ENCODE measurements at places on chromosomes 2 and 18. TPM values are rescaled to one million over a fixed set of nuclear protein-coding genes. Genes with fewer than 3 reads are reported as not detected.
A peak's percentile ranks its signal among the peaks of the same experiment; 100 is the strongest.

The DSC3 gene
- polyA plus RNA-seq: 103 TPM

DNA sequence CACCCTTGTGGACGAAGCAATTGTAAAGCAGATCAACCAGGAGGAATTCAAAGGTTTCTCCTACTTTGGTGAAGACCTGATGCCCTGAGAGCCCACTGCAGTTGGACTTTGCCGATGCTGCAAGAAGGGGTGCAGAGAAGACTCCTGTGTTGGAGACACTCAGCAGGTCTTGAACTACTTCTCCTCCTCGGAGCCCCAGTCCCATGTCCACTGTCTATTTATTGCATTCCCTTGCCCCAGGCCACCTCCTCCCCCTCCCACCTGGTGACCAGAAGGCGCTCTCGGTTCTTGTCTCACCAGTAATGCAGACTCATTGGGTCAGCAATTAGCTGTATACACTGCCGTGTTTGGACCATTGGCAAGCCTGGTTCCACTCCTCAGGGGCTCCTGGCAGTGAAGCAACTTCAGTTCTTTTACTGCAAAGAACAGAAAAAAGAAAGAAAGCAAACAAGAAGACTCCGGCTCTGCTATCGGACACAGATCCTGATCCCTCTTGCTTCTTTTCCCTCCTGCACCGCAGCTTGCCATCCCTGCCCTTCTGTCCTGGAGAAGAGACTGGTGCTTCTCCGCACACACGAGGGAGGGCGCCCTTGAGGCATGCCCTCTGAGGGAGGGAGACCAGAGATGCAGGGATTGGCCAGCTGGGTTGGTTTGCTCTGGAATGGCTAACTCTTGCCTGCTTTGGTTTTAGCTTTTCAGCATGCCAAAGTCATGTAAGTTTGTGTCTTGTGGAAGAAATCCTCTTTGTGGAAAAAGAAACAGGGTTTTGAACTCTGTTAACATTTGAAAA is 112.2 kb upstream of the EPAS1 start:
- no peak for DNase-seq

DNA sequence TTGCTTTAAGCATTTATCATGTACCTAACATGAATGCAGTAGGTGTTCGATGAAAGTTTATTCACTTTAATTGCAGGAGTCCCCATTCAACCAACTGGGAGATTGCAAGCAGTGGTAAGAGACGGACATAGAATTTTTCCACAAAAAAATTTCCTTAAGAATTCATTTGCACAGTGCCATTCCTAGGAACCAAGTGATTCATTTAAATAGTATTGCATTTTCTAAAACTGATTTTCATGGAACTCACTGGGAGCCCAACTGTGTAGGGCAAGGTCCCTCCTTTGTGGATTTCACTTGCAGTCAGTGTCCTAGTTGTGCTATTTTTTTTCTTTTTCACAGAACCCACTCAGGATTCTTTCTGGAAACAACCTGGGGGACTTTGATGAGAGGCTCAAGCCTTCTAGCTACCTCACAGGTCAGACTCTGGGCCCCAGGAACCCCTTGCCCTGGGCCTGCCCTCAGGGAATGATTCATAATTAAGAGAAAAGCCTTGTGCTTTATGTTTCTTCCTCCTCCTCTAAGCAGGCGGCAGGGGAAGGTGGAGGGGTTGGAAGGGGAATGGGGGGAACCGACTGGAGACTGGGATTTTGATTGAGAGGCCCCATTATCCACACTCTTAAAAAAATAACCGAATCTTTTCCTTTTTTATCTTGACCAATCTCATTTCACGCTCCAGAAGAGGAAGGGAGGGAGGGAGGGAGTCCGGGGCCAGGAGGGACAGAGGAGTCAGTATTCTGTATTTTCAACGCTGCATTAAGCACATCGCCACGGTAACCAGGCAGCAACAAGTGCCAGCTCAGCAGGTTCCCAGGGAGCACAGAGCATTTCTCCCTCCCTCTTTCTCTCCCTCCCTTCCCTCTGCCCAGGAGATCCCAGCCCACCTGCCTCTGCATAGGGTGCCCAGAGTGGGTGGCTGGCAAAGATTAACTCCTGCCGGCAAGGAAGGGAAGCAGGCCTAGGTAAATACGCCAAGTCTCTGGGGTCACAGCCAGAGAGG is 51.8 kb downstream of the PSD4 start:
- DNase-seq: no peak

The IL1R2 gene
- 24.6 TPM for polyA plus RNA-seq

DNA sequence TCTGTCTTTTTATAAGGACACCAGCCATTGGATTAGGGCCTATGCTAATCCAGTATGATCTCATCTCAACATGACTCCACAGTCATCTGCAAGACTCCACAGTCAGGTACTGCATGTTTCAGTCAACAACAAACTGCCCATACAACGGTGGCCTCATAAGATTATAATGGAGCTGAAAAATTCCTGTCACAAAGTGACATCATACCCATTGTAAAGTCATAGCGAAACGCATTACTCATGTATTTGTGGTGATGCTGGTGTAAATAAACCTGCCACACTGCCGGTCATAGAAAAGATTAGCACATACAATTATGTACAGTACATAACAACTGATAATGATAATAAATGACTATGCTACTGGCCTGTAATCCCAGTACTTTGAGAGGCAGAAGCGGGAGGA is 102.2 kb downstream of the TEX51 start:
- no peak for DNase-seq

The BMPR2 gene
- polyA plus RNA-seq: 37.9 TPM

The RPIA gene
- 6.6 TPM for polyA plus RNA-seq

DNA sequence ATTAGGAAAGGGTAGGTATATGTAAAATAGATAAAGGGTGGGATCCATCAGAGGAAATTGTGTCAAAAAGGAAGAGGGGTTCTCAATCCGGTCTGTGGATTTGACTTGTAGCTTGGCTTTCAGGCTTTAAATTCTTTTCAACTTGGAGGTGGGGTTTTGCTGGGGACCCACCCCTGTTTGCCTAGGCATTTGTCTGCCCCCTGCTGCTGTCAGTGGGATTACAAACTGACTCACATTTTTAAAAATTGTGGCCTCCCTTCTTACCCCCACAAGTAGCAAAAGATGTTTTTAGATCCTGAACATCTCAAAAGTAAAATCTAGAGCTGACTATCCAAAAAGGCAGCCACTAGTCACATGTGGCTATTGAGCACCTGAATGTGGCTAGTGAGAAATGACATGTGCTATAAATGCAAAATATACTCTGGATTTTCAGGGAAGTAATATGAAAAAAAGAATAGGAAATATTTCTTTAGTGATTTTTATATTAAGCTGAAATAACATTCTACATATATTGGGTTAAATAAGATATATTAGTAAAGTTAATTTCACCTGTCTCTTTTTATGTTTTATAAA is 178.9 kb downstream of the GFPT1 start:
- DNase-seq: no peak

The TNFRSF11A gene
- polyA plus RNA-seq: 0.40 TPM

The CCL20 gene
- 0.70 TPM for polyA plus RNA-seq

The MEIS1 gene
- 2.2 TPM for polyA plus RNA-seq

The KIF1A gene
- polyA plus RNA-seq: 0.01 TPM

The DLX1 gene
- polyA plus RNA-seq: 0.68 TPM

The RASGRP3 gene
- polyA plus RNA-seq: 0.97 TPM

DNA sequence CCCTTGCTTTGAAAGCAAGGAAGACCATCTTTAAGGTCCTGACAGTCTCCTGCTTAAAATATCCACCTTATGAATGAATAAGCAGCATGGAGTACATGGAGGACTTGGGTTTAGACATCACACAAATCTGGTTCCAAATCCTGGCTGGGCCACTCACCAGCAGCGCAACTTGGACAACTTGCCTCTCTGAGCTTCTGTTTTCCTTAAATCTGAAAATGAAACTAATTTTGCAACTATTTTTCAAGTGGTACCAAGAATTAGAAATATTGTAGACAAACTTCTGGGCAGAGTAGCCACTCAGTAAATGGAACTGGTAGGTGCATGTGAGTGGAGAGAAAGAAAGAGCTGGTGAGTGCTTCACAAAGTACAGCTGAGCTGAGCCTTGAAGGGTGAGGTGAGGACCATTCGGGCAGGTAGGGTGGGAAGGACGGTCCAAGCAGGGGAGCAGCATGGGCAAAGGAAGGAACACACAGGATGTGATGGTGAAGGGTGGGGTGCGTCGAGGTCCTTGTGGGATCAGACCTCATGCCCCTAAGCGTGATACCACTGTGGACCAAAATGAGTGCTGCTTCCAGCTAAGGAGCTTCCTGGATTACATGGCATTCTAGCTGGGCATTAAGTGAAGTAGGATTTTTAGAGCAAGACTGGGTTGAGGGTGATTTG is 14.4 kb upstream of the TET3 start:
- no peak for DNase-seq

The TMEFF2 gene
- polyA plus RNA-seq: not detected

GRCh38 chr2:189096769-189097447 is 82.7 kb downstream of the COL5A2 start:
- DNase-seq: peak; percentile 38

The PSMA8 gene
- not detected for polyA plus RNA-seq

The SPEG gene
- 18.8 TPM for polyA plus RNA-seq

The GALNT1 gene
- polyA plus RNA-seq: 48.1 TPM

DNA sequence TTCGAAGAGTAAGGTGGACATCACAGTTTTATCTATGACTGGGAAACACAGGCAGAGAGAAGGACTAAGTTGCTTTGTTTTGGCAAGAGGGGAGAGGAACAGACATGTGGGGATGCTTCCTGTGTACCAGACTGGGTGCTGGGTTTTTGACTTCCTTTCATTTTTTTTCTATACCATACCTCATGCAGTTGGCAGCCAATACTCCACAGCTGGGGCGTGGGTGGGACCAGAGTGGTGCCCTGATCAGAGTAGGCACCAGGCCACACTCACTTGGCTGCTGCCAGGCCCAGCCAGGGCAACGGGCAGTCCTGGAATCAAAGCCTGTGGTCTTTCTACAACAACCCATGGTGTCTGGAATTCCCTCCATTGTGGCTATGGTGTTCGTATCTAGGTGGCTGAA is 45.2 kb downstream of the SH3RF3 start:
- no peak for DNase-seq

GRCh38 chr2:66456183-66457041 is 21.5 kb downstream of the MEIS1 start:
- no peak for DNase-seq

DNA sequence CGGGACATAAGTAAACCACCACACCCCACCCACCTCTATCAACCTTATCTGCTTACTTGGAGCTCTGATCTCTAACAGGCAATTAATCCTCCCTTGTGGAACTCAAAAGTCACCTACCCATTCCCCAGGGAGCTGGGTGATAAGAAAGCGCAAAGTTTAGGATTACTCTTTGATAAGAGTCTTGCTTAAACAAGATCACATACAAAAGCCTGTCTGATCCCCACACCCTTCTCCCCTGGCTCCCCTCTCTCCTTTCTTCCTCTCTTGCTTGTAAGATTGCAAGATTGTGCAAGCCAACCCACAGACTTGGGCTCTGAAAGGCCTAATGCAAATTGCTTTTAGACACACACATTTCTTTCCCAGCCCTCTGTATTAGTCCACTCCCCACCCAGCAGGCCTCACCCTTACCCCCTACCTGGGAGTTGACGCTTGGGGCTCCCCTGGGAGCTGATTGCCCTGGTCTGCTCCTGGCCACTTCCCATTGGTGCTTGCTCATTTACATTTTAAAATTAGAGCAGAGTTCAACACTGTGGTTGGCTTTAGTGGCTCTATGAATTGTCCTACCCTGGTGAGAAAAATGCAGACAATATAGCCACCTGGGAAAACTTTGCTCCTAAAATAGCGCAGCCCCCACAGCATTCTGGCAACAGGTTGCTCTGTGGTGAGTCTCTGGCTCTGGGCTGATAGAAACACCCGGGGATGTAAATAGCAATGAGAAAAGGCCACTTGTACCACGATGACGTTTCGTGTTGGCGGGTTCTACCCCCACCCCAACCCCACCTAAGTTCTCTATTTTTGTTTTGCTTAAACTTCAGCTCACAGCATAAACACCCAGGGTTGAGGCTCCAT is 92.8 kb upstream of the MSH2 start:
- DNase-seq: no peak

GRCh38 chr2:74146929-74147726 is 584 bp downstream of the BOLA3 start:
- DNase-seq: no peak

- no peak for DNase-seq
Measured at GRCh38 chr18:631560-631959, 25.9 kb upstream of the TYMS start.

DNA sequence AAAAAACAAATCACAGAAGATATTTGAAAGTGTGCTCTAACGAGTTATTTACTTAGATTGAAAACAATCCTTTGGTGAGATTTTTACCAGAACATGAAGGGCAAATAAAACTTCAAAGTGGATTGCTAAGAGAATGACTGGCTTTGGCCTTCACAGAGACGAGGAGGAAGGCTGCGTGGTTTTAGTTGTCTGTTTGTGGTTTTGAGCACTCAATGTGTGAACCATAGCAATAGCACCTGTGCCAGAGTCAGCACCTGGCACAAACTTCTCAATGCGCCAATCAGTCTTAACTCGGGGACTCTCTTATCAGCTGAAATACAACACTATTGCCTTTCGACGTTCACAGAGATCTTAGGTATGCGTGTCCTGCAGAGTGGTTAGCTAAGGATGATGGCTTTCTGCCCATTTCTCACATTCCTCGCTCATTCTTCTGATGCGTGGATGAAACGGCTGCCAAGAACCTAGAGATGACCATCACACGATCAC is 70.0 kb downstream of the MBP start:
- DNase-seq: no peak

The RNF144A gene
- 1.1 TPM for polyA plus RNA-seq

- DNase-seq: no peak
Measured at GRCh38 chr2:208466151-208466919, 59.7 kb downstream of the PTH2R start.

GRCh38 chr2:5932556-5933469 is 240.6 kb downstream of the SOX11 start:
- no peak for DNase-seq

DNA sequence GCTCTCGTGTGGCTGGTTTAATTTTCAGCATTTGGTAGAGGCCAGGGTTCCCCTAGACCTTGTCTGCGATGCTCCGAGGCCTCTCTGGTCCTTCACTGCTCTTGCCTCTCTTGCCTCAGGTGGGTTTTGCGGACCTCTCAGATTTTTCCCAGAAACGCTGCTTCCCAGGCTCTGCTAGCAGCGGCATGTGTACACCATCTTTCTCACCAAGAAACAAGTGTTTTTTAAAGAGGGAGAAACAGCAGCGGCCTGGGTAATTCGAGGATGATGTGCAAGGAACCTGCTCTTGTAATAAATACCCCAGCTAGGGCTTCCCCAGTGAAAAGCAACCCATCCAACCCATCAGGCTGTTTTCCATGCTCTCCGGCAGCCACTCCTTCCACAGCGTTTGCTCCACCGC is 33.5 kb upstream of the COL6A3 start:
- no peak for DNase-seq

The INO80C gene
- polyA plus RNA-seq: 43.7 TPM

The GPR45 gene
- polyA plus RNA-seq: not detected

GRCh38 chr2:11344342-11344955 is at the start of gene ROCK2:
ROCK2 (minus strand) TSS chr2:11344636; CDS start chr2:11344136, 500 bp downstream.
- no peak for DNase-seq

The ATOH8 gene
- polyA plus RNA-seq: not detected

GRCh38 chr2:154945984-154946383 is 247.5 kb downstream of the KCNJ3 start:
- no peak for DNase-seq

Data from keratinocyte (primary cell).